ENCODE measurements at places on chromosomes 4 and X.

GRCh38 chrX:8808661-8809060, 7.5 kb upstream of the FAM9A start:
- no peak for DNase-seq

DNA sequence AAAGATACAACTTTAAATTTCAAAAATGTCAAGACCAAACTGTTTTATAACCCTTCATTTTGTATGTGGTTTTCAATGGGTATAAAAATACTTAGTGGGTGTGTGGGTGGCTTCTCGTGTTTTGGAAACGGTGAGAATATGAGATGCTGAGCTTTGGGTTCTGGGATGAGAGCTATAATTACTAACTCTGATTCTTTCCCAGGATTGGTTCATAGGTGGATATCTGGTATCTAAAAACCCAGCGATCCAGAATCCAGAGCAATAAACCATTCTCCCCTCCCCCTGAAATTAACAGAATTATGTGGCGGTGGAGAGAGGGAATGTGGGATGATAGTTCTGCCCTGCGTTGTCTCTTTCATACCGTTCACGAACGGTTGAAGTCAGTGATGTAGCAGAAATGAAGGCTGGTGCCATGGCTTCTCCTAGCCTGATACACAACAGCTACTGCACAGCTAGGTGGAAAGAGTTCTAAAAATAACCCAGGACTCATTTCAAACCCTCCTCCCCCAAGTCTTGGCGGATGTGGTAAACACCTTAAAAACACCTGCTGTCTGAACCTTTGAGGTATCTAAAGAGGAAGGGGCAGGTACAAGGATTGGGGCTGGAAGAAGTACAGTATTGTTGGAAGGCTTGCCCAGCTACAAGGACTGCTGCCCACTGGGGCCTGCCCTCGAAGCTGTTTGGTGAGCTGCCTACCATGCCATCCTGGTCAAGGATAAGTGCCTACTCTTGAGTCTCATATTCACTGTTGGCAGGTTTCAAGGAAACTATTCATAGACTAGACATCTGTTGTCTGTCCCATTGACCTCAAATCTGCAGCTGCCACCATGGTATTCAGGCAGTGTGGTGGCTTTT, 44.5 kb downstream of the SEPTIN11 start:
- peak; percentile 75 for DNase-seq

DNA sequence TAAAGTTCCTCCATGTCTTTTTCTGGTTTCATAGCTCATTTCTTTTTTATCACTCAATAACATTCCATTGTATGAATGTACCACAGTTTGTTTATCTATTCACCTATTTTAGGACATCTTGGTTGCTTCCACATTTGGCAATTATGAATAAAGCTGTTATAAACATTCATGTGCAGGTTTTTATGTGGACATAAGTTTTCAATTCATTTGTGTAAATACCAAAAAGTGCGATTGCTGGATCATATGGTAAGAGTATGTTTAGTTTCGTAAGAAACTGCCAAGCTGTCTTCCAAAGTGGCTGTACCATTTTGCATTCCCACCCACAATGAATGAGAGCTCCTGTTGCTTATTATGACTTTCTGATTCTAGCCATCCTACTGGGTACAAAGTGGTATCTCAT, 36.3 kb upstream of the ZFX start:
- no peak for DNase-seq

GRCh38 chr4:110629214-110629754, 6.4 kb upstream of the PITX2 start:
- DNase-seq = no peak

DNA sequence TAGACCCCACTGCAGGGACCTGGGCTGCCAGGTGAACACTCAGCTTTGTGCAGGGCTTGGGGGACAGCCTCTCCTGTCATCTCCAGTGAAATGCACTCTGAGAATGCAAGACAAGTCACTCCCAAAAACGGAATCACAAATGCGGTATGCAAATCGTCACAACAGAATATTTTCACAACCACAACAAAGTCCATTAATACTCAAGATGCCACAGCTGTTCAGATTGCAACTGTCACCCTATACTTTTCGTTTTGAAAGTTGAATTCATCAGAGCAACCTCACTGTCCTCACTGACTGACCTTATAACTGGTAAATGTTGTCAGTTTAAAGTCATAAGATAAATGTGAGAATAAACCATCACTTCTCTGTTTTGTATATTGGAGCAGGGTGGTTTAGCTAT, 16.6 kb downstream of the JAKMIP1 start:
- DNase-seq = peak; percentile 35

DNA sequence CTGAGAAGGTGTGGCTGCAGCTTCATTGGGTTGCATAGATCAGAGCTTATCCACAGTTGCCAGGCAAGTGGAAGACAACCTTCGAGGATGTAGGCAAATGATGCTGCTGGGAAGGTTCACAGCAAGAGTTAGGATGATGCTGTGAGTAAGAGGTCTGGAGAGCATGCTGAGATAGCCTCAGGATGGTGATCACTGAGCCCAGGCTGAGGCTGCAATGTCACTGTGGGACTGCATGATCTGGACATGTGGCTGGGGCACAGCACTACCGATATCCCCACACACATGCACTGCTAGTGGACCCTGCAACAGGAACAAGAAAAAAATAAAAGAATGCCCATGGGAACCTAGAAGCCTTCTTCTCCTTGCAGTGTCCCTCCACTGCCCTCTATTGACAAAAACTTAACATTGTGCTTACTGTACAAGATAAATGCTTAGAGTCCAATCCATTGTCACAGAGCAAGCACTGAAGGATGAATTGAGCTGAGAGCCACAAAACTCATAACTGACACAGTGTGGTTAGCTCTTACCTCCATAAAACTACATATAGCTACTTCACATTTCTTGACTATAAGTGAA, 105.6 kb downstream of the CNKSR2 start:
- peak; percentile 40 for DNase-seq

GRCh38 chr4:187558391-187558790, 437.2 kb upstream of the ZFP42 start:
- DNase-seq = no peak

- DNase-seq = no peak
These were observed 40.5 kb downstream of the ANXA5 start for GRCh38 chr4:121656269-121656641.

- no peak for DNase-seq
These were observed 88.6 kb downstream of the APBB2 start for GRCh38 chr4:41125558-41126311.

DNA sequence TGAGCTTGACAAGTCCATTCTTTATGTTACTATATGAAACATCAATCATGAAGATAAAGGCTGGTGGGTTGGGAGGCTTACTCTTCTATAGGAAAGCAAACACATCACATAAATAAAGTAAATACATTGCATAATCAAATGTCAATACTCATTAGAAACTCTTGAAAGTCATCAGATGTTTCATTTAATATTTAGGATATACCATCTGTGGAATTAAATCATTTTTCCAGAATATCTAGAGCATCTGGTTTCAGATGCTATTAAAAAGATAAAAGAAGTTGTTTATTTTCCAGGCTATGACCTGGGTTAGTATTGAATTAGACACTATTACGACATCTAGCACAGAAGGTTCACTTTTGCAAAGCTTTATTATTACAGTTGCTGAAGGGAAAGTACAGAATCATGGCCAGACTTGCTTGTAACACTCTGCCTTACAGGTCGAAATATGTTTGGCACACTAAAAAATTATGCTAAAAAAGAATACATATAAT, 72.6 kb downstream of the METTL14 start:
- DNase-seq = no peak

- peak; percentile 14 for DNase-seq
These were observed 235.3 kb downstream of the TENM3 start for GRCh38 chr4:182478475-182478874.

DNA sequence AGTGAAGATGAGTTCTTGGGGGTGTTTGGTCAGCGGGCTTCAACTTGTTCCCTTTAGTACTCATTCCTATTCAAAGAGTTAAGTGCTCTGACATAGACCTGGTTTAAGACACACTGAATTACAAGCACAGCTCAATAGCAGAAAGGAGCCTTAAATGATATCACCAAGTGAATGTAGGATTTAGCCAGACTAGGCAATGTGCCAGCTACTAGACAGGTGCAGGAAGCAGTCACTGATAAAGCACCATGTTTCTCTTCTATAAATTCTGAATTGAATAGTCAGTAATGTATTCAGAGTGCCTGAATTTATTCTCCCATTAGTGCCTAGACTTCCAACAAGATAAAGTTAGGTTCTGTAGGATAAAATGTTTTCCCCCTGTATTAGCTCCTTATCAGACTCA, 63.6 kb downstream of the ASB9 start:
- DNase-seq = no peak

- DNase-seq = no peak
These were observed 147.4 kb downstream of the CDS1 start for GRCh38 chr4:84730375-84730774.

DNA sequence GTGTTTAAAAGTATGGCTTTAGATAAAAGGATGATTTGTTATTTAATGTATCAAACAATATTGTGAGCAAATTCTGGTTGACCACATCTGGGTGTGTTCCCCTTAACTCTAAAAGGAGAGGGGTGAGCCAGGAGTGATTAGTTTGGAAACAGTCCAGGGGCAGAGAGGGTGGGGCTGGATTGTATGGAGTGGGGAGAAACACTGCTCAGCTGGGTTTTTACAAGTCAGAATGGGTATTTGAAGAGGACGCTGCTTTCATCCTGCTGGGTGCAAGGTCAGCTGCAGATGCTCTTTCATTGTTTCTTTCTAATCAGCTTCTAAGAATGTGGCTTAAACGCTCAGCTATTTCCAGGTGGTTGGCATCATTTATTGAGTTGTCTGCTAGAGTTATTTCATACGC, 82.8 kb upstream of the LIMCH1 start:
- DNase-seq = no peak

- DNase-seq = no peak
These were observed 467.7 kb downstream of the NKX6-1 start for GRCh38 chr4:84031401-84031800.

- no peak for DNase-seq
These were observed 117.1 kb upstream of the USP9X start for GRCh38 chrX:40968180-40968579.

- DNase-seq = no peak
These were observed 105.3 kb downstream of the SPCS3 start for GRCh38 chr4:176425035-176425434.

GRCh38 chr4:162803378-162803777, 363.3 kb downstream of the NAF1 start:
- no peak for DNase-seq

GRCh38 chr4:148112231-148112982, 329.8 kb downstream of the NR3C2 start:
- DNase-seq = no peak

DNA sequence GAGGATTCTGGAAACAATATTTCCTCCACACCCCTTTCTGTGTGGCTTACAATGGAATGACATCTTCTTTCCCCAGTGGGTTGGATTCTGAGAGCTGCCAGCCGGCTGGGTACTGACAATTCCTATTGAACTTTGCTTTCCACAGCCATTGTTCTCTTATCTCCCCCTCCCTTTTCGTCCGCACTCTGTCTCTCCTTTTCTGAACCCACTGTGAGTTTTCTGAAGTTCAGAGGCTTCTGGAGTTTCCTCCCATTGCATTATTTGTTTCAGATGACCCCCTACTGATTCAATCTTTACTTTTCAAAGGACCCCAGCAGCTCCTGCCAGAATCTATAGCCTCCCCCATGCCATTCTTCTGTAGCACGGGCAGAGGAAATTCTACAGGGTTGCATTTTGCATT, 10.4 kb downstream of the SMPX start:
- DNase-seq = no peak

DNA sequence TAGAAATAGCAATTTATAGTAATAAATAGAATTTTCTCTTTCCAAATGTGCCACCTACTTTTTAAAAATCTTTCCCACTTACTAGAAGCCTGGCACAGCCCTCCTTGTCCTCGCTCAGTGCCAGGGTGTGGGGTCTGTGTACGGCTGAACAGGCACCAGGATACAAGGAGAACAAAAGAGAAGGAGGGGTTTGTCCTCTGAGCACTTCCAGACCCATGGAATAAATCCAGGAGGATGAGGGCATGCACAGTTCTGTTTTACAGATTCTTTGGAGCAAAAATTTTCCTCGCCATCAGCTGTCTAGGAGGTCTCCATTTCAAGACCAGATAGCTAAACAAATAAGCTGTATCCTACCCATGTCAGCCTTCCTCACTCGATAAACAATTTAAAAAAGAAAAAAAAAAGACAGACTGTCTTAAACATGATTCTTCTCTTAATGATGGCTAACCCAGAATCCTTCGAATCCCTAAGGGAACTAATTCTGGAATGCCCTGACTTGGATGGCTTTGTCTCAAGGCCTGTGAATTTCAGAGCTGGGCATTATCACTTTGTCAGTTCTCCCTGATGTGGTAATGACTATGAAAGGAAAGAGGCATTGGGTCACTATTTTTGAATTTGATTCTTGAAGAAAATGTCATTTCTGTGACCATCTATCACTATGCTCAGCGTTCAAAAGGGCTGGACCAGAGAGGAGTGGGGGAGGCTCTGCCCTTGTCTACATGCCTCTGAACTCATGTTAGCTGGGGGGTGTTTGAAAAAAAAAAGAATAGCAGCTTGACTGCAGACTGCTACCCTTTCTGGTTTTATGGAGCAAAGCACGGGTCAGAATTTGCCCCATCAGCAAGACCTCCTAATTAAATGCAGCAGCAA, 151.0 kb downstream of the DCTD start:
- DNase-seq = no peak

- DNase-seq = no peak
These were observed 16.9 kb upstream of the HPRT1 start for GRCh38 chrX:134443020-134443419.

DNA sequence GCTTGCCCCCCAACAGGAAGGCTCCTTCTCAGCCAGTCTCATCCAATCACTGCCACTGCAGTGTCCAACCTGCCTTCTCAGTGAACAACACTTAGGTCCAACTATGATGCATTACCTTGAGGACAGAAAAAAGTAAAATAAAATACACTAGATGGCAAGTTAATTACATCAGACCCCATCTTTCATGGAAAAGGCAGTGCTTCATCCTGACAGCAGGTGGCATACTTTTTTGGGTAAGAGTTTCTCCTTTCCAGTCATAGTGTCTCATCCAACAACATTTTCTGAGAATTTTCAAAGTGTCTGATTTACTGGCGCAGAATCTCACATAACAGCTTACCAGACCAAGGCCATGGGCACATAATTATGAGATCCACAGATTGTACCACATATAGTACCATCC, 1742.8 kb downstream of the PCDH7 start:
- DNase-seq = no peak

- DNase-seq = no peak
These were observed 91.4 kb downstream of the SLC39A8 start for GRCh38 chr4:102253860-102254259.

- DNase-seq = peak; percentile 53
These were observed 815 bp downstream of the EIF4E start for GRCh38 chr4:98928131-98928504.

GRCh38 chr4:1883583-1883982, 12.4 kb downstream of the NSD2 start:
- no peak for DNase-seq

- DNase-seq = no peak
These were observed 28.1 kb downstream of the SLC25A43 start for GRCh38 chrX:119427024-119427794.

GRCh38 chrX:3806630-3807029, 93.2 kb upstream of the PRKX start:
- DNase-seq = no peak
